Omental fat pad (tissue), 4 donors: ENCODE measurements at places on chromosomes 3 and 15. TPM values are rescaled to one million over a fixed set of nuclear protein-coding genes. Genes with fewer than 3 reads are reported as not detected.

GPR149 gene
- not detected for total RNA-seq

PLA2G4D gene
- total RNA-seq = not detected

BFSP2 gene
- total RNA-seq = not detected

SERPINI2 gene
- not detected for total RNA-seq

P3H2 gene
- total RNA-seq = 11.7 TPM

RTP1 gene
- not detected for total RNA-seq

CTXN2 gene
- not detected for total RNA-seq

PRR20G gene
- total RNA-seq = not detected

LMCD1 gene
- 1,380 TPM for total RNA-seq

PARP15 gene
- total RNA-seq = 4.3 TPM

ITIH1 gene
- not detected for total RNA-seq

PAQR9 gene
- 1.8 TPM for total RNA-seq

CMTM8 gene
- total RNA-seq = 18.3 TPM

APOD gene
- 340 TPM for total RNA-seq

SCN11A gene
- total RNA-seq = 0.36 TPM

HTR3E gene
- not detected for total RNA-seq

ST3GAL6 gene
- total RNA-seq = 15.9 TPM

HEXA gene
- total RNA-seq = 78.3 TPM

IL16 gene
- total RNA-seq = 45.8 TPM

CILP gene
- 35.1 TPM for total RNA-seq

SCG3 gene
- total RNA-seq = not detected

DISP2 gene
- total RNA-seq = 0.06 TPM

RBMS3 gene
- 148 TPM for total RNA-seq

PAQR5 gene
- 0.69 TPM for total RNA-seq

PLSCR4 gene
- 191 TPM for total RNA-seq

GUCA1C gene
- not detected for total RNA-seq

WDR93 gene
- 0.36 TPM for total RNA-seq

CISH gene
- total RNA-seq = 15.1 TPM

ADAMTS7 gene
- total RNA-seq = 6.5 TPM

ZDHHC19 gene
- total RNA-seq = not detected

NMNAT3 gene
- total RNA-seq = 3.5 TPM

AP3B2 gene
- 1.8 TPM for total RNA-seq

AADACL2 gene
- total RNA-seq = 1.1 TPM

DPPA2 gene
- not detected for total RNA-seq

SPINK8 gene
- not detected for total RNA-seq

SLC4A7 gene
- 36.1 TPM for total RNA-seq

APEH gene
- 55.9 TPM for total RNA-seq
